ENCODE measurements at places on chromosomes 7 and 10. TPM values are rescaled to one million over a fixed set of nuclear protein-coding genes. Genes with fewer than 3 reads are reported as not detected.

Gene BHLHA15
- total RNA-seq = not detected

Gene MSS51
- 4.6 TPM for total RNA-seq

Gene PRSS37
- not detected for total RNA-seq

Gene NAT16
- total RNA-seq = not detected

Gene INMT
- total RNA-seq = 0.64 TPM

Gene EBLN1
- total RNA-seq = not detected

Gene AKR1B15
- not detected for total RNA-seq

Gene SPAM1
- not detected for total RNA-seq

Gene ADAM22
- total RNA-seq = 4.5 TPM

Gene SH2D4B
- total RNA-seq = 0.23 TPM

Gene ARL4A
- total RNA-seq = 7.0 TPM

Gene ADIRF
- not detected for total RNA-seq

Gene NXPH1
- total RNA-seq = not detected

Gene AGAP6
- total RNA-seq = 21.9 TPM

- no peak for DNase-seq
Measured at GRCh38 chr7:45180084-45180986, 22.7 kb downstream of the RAMP3 start.

DNA sequence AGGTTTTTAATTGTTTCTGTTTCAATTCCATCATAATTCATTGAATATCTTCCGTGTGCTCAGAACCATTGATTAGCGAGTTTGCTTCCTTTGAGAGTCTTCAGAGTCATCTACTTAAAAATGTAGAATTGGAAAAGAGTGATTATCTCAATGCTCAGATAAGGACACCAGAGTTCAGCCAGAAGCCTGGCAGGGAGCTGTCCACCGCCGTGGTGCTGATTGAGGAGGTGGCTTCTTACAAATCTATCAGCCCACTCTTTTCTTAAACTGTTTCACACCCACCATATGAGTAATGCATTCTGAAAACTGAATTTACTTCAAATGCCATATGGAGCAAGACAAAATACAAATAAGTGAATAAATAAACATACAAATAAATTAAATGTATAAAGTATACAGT is 79.3 kb downstream of the INSYN2A start:
- DNase-seq = peak; percentile 11

DNA sequence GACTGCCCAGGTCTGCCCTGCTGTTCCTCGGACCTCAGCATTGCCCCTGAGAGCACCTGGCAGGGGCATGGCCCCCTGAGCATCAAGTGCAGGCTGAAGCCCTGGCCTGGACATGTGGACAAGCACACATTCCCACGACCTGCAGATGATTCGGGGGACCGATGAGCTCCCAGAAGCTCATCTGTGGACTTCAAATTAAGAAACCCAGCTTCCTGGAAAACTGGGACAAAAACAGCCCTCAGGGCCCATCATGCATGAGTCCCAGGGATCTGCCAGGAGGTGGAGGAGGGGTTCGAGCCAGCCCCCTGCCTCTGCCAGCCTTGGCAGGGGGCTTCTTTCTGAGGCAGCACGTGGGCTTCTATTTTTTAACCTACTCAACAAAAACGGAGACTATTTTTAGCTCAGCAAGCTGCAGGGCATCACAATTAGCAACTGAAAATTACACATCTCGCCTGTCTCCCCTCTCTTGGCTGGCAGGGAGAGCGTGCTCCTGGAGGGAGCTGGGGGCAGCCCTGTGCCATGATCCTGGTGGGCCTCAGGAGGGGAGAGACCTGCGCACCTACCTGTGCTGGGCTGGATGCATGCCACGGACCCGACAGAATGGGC is 51.8 kb downstream of the RASGEF1A start:
- DNase-seq = no peak

DNA sequence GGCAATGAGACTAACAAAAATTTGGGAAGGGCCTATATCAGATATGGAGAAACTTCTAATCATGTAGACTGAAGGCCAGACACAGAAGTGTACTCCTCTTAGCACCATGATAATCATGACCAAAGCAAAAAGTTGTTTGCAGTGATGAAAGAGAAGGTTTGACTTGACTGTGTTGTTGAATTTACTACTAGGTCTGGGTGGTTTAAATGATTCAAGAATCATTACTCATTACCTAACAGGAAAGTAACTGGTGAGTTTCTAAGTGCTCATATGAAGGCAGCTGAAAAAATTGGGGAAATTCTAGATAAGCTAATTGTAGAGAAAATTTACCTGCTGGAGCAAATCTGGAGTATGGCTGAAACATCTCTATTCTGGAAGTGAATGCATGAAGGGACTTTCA is 451.5 kb upstream of the SORCS1 start:
- DNase-seq = no peak

- no peak for DNase-seq
Measured at GRCh38 chr10:77799352-77799751, 127.2 kb downstream of the DLG5 start.

GRCh38 chr7:44978511-44979366 is at the start of gene MYO1G:
MYO1G (minus strand) TSS chr7:44979015; CDS start chr7:44978961, 54 bp downstream.
- DNase-seq = peak; percentile 85

GRCh38 chr10:11563936-11564335 is 47.5 kb downstream of the USP6NL start:
- DNase-seq = no peak

DNA sequence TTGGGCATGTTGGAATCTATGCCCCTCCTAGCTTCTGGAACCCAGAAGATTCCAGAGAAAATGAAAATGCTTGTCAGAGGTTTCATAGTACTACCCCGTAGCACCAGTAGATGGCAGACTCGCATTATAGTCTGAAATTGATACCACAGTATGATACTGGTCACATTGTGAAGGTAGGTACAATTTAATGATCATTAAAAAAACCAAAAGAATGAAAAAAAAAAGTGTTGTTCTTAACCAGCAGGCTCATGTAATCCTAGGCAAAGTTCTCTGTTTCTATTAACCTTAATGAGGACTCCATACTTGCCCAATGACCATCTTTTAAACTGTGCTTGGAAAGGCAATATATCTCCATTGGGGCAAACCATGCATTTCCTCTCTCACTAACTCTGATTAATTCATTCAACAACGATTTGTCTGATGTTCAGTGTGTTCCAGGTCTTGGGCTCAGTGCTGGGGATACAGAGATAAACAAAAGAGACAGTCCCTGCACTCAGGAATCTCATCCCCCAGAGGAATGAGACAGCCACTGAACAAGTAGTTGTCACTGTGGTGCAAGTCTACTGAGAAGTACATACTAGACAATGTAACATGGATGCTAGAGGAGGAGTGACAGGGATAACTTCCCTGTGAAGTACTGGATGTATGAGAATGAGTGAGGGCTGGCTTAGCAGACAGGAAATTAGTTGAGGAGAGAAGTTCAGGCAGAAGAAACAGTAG is 223.5 kb upstream of the PHYHIPL start:
- no peak for DNase-seq

DNA sequence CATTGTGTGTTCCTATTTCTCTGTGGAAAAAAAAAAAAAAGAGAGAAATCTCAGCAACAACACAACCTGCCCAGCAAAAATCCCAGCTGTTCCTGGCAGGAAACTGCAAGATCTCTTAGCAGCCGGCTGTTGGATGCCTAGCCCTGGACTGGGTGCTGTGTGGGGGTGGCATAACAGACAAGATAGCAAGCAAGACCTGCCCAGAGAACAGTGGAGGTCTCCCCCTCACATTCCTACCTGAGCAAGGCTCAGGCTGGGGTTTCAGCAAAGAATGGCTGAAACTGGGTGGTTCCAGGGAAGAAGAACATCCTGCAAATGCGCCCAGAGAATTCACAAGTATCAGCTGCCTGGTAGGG is 248.8 kb upstream of the ZMIZ1 start:
- DNase-seq = no peak

DNA sequence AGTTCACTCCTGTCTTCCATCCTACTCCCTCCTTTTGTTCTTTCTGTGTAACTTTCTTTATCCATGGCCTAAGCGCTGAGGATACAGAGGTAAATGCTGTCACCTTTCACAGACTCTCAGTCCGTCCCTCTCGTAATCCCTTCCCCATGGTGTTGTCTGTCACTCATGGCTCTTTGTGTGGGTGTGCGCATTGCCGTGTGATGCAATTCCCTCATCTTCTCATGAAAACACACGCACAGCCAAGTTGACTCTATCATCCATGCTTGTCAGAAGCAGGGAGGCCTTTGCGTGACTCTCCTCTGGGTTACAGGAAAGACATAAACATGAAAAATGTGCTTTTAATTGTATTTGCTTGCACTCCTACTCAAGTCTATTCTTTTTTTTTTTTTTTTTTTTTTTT is 125.6 kb upstream of the C7orf33 start:
- DNase-seq = no peak

DNA sequence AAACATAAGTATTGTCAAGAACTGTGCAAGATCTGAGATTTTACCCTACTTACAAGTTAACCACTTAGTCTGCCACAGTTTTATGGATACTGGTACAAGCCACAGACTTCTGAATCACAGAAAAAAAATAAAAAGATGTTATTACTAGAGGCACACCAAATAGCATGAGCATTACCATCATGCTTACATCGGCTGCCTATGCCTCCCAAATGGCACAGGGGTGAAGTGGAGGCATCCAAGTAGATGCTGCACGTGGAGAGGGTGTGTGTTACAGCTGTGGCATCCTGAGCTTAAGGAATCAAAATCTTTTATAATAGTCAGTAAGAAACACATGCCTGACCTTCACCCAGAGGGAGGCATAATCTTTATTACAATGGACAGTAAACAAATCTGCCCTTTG is 207.8 kb downstream of the TFEC start:
- no peak for DNase-seq

DNA sequence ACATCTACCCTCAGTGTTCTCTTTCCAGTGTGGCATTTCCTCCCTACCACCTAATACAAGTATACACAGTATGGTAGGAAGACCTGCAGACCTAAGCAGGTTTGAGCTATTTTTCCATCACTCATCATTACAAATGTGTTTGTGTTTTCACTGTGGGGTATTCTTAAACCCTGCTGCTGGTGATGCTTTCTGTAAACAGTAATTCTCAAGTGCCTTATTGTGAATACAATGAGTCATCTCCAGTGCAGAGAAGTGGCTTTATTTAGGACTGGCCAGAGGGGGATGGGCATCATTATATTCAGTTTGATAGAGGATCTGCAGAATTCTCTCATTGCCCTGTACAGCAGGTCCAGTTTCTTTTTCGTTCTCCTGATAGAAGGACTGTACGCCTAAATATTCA is 63.7 kb downstream of the GRM8 start:
- DNase-seq = no peak

GRCh38 chr10:49134327-49134726 is 506 bp upstream of the FAM170B start:
- no peak for DNase-seq

- no peak for DNase-seq
Measured at GRCh38 chr10:24456322-24456721, 247.4 kb downstream of the KIAA1217 start.

GRCh38 chr7:2758673-2759616 is 70.9 kb downstream of the AMZ1 start:
- DNase-seq = no peak

DNA sequence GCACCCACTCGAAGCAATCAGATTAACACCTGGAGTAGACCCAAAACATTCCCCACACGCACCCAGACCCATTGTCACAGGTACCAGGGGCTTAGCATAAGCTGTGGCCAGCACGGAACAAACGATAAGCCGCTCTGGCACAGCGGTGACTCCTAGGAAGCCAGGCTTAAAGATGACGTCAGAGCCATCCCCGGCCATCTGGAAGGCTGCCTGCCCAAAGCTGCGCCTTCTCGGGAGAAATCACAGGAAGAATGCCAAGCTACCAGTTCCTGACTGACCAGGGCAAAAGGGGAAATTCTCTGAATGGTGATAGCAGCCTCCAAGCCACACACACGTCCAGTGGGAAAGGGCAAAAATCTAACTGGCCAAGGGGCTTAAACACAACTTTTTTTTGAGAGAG is 13.0 kb upstream of the WIPI2 start:
- DNase-seq = no peak

- DNase-seq = no peak
Measured at GRCh38 chr10:27614776-27615175, 110.7 kb downstream of the RAB18 start.

DNA sequence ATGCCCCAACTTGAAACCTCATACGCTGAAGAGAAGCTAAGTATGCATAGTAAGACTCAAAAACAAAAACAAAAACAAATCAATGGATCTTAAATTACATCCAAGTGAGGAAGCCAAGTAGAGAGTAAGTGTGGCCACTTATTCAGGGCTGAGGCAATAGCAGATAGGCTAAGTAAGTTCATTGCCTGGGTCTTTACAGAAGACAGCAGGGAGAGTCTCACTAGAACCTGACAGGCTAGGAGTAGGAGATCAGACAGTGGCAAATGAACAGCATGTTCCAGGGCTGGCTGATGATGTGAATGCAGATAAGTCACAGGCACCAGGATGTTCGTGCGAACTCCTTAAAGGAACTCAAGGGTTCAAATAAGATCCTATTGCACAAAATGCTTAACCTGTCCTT is 568.6 kb downstream of the KCNMA1 start:
- no peak for DNase-seq

- DNase-seq = no peak
Measured at GRCh38 chr10:98825741-98826140, 379.0 kb upstream of the HPS1 start.

- no peak for DNase-seq
Measured at GRCh38 chr10:47130491-47130890, 169.5 kb upstream of the GDF10 start.

- DNase-seq = no peak
Measured at GRCh38 chr7:42144604-42145003, 92.4 kb downstream of the GLI3 start.

DNA sequence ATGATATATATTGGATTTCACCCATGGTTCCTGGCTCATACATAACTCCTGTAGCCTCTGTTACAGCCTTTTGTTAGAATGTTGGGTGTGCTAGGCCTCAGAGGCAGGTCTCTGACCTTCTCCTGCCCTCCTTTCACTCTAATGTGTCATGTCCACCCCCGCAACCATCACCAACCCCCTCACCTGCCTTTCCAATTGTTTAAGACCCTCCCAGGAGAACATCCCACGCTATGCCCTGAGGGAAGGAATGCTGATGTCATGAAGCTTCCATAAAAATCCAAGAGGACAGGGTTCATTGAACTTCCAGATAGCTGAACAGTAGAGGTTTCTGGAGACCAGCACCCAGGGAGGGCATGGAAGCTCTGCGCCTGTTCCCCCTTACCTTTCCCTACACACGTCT is 30.8 kb upstream of the C10orf67 start:
- no peak for DNase-seq

DNA sequence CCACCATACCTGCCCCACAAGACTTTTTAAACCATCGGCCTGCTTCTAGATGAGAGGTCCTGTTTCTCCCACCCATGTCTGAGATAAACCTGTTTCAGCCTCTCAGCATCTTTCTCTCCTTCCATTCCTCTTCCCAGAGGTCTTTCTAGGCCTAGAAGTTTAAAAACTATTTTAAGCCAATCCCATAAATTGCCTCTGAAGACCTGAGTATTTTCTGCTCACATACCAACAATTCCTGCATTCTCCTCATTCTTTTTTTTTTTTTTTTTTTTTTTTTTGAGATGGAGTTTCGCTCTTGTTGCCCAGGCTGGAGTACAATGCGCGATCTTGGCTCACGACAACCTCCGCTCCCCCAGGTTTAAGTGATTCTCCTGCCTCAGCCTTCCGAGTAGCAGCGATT is 262.9 kb upstream of the AUTS2 start:
- no peak for DNase-seq

- DNase-seq = peak; percentile 28
Measured at GRCh38 chr10:92291921-92292845, 1.2 kb downstream of the MARCHF5 start.

Measured in T-cell (primary cell).